ENCODE measurements at places on chromosomes 7 and 10. TPM values are rescaled to one million over a fixed set of nuclear protein-coding genes. Genes with fewer than 3 reads are reported as not detected.

DNA sequence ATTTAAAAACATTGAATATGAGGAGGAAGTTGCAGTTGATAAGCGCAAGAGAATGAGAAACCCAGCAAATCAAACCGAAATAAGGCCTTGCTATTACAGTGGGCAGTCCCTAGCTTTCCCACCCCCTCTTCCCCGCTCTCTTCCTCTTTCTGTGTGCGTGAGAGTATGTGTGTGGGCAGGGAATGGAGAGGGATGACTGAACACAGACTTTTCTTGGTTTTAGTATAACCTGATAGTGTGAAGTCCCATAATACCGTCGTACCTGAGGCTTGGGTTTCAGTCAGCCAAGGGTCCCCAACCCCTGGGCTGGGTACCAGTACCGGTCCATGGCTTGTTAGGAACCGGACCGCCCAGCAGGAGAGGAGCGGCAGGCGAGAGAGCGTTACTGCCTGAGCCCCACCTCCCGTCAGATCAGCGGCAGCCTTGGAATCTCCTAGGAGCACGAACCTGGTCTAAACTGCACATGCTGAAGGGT is 255.3 kb downstream of the CELF2 start:
- no peak for DNase-seq

GRCh38 chr10:127310430-127310829 is 114.0 kb upstream of the INSYN2A start:
- no peak for DNase-seq

FAM25A gene
- total RNA-seq: not detected

PVRIG gene
- not detected for total RNA-seq

CLDN12 gene
- 45.2 TPM for total RNA-seq

All from frontal cortex (tissue), 4 donors.